WTC11 (cell line): ENCODE measurements at places on chromosomes 12 and 14. TPM values are rescaled to one million over a fixed set of nuclear protein-coding genes. Genes with fewer than 3 reads are reported as not detected.

DNA sequence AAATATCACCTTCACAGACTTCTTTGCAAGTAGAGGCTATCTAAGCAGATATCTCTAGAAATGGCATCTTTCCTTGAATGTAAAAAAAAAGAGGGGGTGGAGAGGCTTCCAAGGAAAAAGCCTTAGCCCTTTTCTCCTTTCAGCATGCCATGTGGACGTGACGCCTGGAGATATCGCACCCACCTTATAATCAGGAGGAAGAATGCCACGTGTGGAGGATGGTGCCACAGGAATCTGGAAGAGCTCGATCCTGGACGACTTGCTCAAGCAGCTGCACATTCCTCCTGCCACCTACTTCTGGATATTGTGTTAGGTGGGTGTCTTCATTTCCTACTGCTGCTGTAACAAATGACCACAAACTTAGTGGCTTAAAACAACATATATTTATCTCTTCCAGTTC lies 203.6 kb downstream of the NUAK1 start:
- no peak for DNase-seq

- DNase-seq: no peak
Measured at GRCh38 chr12:131941116-131941986, 8.4 kb upstream of the EP400 start.

DNA sequence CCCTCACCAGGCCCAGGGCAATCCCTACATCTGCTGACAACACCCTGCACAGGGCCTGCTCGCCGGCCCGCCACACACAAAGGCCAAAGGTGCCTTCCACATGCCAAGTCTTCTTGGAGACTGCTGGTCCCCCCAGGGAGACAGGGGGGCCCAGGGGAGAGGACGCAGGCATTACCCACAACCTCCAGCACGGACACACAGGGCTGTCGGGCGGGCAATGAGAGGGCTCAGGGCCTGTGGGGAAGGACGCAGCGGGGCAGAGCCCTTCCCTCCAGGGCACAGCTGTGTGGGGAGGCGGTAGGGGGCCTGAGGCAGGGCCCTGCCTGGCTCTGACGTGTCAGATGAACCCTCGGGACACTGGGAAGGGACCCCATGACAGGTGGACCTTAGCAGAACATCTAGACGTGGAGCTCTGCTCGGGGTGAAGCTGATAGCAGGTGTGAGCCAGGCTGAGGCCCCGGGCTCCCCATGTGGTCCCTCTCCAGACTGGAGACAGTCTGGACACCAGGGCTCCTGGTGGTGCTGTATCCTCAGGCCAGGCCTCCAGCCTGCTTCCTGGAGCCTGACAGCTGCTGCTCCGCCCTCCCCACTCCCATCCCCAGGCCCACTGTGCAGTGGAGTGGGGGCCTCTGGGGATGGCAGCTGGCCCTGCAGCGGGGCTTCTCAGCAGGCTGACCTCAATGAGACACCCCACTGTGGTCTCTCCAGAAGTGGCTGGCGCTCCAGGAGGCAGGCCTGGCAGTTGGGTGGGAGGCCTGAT lies 31.6 kb upstream of the NUDT14 start:
- no peak for DNase-seq

- no peak for DNase-seq
Measured at GRCh38 chr14:75454963-75455546, 27.2 kb downstream of the JDP2 start.

- no peak for DNase-seq
Measured at GRCh38 chr14:73887694-73888459, 1.2 kb downstream of the ZNF410 start.

DNA sequence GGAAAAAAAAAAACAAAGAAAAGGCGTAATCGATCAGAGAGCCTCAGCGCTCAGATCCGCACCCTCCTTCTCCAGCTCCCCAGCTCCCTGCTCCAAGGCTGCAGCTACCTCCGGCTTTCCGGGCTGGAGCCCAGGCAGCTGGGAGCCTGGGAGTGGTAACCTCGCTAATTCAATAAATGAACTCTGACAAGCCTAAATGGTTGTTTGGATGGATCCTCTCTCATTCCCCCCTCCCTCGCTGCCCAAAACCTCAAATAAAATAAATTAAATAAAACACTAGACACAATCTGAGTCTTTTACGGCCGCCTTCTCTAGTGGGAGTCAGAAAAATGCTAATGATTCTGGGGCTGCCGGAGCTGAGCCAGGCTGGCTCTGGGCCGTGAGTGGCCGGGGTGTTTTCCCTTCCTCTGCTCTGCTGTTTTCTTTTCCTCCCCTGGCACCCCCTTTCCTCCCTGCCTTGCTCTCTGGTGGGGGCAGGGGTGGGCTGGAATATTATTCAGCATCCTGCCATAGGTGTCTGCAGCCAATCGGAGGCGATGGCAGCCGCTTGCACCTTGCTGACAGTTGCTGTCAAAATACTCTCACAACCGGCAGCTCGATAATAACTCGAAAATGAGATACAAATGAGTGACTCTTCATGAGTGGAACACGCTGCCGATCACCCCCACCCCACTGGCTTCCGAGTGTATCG lies 76.1 kb downstream of the RBM19 start:
- no peak for DNase-seq

- DNase-seq: no peak
Measured at GRCh38 chr14:67487937-67488893, at the start of gene TMEM229B. Gene TMEM229B, minus strand, starts transcription at chr14:67488721. Its CDS starts 14,798 bp downstream, at chr14:67473923.

GRCh38 chr14:88325883-88326282 lies 2.8 kb upstream of the KCNK10 start:
- DNase-seq: no peak

GRCh38 chr12:128872303-128872702 lies 19.0 kb downstream of the GLT1D1 start:
- no peak for DNase-seq

DNA sequence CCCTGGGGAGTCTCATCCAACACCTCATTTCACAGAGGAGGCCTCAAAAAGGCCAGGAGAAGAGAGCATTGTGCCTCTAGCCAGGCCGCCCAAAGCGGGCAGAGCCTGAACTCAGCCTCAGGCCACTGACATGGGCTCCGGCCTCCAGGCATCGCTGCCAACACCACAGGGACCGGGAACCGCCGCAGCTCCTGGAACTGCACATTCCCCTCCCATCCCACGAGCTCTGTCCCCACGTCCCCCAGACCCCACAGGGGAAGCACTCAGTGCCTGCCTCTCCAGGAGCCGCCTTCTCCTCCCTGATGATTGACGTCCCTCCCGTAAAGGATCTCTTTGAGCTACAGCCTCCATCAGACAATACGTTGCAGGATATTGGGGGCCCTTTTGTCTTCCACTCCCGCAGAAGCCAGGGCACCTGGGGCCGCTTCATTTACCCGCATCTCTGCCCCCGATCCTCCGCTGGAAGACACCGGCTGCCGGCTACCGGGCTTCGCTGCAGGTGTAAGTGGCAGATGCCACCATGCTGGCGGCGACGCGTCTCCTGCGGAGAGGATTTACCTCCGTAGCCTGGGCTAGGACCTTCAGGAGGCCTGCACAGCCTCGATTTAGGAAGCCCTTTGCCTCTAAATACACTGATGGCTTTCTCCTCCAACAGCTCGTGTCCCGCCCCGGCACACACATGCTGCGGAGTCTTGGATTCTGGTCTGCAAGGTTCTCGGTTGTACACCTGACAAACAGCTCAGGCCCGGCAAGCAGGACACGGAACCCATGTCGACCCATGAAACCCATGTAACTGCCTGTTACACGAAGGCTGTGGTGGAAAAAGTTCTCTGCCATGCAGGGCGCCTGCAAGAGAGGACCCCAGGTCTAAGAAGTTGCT lies 104.8 kb downstream of the RIMBP2 start:
- DNase-seq: no peak

DNA sequence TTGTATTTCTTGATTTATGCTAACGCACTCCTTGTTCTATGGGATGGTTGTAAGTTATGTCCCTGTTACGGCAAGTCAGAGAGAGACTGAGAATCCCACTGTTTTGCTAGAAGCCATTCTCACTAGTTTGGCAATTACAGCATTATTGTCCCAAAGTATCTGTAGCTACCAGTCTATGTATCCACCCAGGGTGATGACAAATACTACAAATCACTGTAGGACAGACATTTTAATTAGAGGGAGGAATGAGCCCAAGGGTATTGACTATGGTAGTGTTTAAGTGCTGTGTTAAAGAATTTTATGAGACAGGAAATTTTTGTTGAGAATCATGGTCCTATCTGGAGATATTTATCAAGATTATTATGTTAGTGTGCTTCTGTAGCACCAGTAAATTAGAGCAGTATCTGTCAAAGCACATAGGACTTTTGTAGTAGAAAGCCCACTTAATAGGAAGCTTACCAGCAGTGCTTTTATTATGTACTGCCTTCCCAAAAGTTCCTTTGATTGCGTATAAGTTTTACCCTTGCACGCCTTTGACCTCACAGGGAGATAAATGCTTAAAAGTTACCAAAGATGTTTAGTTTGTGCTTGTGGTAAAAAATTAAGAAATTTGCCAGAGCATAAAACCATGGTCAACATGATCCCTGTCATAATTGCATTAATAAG lies 10.7 kb downstream of the PRKCH start:
- DNase-seq: no peak

DNA sequence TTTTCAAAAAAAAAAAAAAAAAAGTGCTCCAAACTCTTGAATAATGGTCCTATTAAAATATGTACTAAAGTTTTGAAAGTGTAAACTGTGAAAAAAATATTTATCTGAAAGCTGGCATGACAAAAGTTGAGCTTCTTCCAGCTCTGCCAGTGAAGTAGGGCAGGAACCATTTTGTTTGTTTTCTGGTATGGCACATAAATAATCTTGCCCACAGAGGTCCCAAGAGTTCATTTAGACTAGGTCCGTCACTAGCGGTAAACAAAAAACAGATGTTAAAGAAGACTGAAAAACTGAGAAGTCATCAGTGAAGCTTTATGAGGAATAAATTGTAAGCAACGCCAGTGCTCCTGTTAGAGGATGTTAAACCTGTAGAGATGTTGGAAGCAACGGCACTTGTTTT lies 7.0 kb downstream of the ERP27 start:
- DNase-seq: no peak

- no peak for DNase-seq
Measured at GRCh38 chr12:122849352-122850047, 14.2 kb downstream of the HIP1R start.

GRCh38 chr12:52708010-52708409 lies 4.7 kb upstream of the KRT77 start:
- DNase-seq: no peak

DNA sequence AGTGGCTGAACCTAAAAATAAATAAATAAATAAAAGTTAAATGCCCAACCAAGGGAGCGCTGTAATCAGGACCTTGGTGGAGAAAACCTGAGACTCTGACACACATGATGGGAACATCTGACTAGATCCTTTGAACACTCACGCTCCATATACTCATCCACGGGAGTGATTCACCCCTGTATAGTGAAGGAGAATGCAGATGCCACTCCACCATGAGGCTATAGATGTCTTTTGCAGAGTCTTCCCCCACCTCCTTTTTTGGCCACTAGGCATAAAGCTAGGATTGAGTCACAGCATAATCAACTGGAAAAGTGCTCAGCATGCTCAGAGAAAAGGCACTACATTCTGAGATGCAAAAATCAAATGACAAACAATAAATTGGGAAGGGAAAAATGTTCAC lies 19.0 kb downstream of the ADAM20 start:
- no peak for DNase-seq

- no peak for DNase-seq
Measured at GRCh38 chr12:45849289-45849688, 119.8 kb downstream of the ARID2 start.

DNA sequence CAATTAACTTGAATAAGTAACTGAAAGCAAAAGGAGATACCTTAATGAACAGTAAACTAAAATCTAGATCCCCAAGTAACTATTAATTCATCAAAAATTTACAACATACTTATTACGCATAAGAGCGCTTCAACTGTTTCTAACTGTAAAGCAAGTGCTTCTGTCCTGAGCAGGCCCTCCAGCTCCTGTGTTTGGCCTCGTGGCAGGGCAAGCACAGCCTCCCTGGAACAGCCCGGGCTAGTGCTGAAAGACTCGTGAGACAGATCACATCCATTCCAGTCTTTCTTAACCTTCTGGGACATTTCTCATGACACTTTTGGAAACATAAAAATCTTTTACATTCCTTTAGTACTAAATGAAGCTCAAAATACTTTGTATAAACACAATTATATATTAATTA lies 178.8 kb upstream of the ABCD2 start:
- DNase-seq: no peak

GRCh38 chr14:97029800-97030199 lies 232.6 kb downstream of the VRK1 start:
- no peak for DNase-seq

DNA sequence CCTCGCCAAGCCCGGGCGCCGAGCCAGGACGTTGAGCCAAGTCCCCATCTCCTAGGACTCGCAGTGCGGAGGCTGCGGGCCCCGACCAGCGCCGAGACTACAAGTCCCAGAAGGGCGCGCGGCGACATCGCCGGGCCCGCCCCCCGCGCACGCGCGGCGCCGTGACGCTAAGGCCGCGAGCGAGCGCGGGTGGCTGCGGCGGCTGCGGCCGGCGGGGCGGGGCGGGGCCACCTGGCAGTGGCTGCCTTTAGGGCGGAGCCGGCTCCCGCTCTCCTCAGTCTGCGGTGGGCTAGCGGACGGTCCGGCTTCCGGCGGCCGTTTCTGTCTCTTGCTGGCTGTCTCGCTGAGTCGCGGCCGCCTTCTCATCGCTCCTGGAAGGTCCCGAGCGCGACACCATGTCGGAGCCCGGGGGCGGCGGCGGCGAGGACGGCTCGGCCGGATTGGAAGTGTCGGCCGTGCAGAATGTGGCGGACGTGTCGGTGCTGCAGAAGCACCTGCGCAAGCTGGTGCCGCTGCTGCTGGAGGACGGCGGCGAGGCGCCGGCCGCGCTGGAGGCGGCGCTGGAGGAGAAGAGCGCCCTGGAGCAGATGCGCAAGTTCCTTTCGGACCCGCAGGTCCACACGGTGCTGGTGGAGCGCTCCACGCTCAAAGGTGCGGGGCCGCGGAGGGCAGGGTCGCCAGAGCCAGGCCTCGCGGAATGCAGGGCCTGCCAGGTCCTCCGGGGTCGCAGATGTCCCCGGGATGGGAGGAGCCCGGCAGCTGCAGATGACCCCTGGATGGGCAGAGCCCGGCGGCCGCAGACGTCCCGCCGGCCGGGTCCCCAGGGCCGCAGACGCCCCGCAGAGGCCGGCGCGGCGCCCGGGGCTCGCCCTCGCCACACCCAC lies at the start of gene DYNC1H1:
Gene DYNC1H1, plus strand, starts transcription at position 277 of the 884 bp plus-strand sequence. Its CDS starts 119 bp downstream, at position 396.
- DNase-seq: peak; percentile 90

DNA sequence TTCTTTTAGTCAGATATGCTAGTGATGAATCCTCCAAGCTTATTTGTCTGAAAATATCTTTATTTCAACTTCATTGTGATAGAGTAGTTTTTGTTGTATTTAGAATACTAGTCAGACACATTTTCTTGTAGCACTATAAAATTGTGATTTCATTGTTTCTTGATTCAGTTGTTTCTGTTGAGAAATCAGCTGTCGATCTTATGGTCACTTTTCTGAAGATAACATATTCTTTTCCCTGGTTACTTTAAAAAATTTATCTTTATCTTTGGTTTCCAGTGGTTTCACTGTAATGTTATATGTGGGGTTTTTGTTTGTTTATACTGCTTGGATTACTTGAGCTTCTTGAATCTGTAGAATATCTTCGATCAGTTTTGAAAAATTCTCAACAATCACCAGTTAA lies 426.1 kb downstream of the SOX5 start:
- no peak for DNase-seq

MUCL1 gene
- total RNA-seq: not detected in 3 replicates

A2M gene
- 1.9 to 3.4 TPM (median 3.3 TPM) in 3 replicates for total RNA-seq

SYNDIG1L gene
- 1.4 to 1.9 TPM (median 1.5 TPM) in 3 replicates for total RNA-seq

LDHB gene
- 1,504 to 1,616 TPM (median 1,559 TPM) in 3 replicates for total RNA-seq

TIGAR gene
- 14.4 to 26.7 TPM (median 18.0 TPM) in 3 replicates for total RNA-seq

GZMB gene
- total RNA-seq: 0.68 to 1.4 TPM (median 0.82 TPM) in 3 replicates

ACRBP gene
- total RNA-seq: 2.1 to 4.2 TPM (median 3.2 TPM) in 3 replicates

SDSL gene
- total RNA-seq: 0.41 to 0.96 TPM (median 0.52 TPM) in 3 replicates

MTA1 gene
- 248 to 279 TPM (median 251 TPM) in 3 replicates for total RNA-seq

ABCD2 gene
- total RNA-seq: 0.05 TPM in 2 of 3 replicates, not detected in the other

KLHL42 gene
- 20.7 to 24.2 TPM (median 23.2 TPM) in 3 replicates for total RNA-seq

C12orf54 gene
- not detected in 3 replicates for total RNA-seq

ZC3H10 gene
- 11.3 to 13.6 TPM (median 13.1 TPM) in 3 replicates for total RNA-seq

TMEM260 gene
- total RNA-seq: 17.9 to 22.5 TPM (median 20.4 TPM) in 3 replicates

RPL10L gene
- total RNA-seq: not detected in 3 replicates
